Glutamatergic neuron (in vitro differentiated cells): ENCODE measurements at places on chromosomes 2 and 18.
A peak's percentile ranks its signal among the peaks of the same experiment; 100 is the strongest.

DNA sequence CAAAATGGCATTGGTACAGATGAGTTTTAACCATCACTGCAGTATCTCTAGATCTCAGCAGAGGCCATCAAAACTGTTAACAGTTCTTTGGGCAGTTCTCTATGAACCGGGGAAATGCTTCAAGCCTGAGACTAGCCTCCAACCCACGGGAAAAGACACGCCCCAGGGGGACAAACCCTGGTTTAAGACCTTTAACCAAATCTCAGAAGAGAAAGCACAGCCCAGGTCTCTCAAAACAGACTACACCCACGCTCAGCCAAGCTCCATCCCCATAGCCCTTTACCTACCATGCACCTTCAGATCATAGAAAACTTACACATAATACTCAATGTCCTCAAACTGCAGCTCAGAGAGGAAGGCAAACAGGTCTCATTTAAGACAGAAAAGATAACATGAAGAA is 78.3 kb downstream of the TMEM163 start:
- DNase-seq, result no peak

GRCh38 chr2:207231967-207232366 is 66.2 kb upstream of the KLF7 start:
- no peak for DNase-seq

DNA sequence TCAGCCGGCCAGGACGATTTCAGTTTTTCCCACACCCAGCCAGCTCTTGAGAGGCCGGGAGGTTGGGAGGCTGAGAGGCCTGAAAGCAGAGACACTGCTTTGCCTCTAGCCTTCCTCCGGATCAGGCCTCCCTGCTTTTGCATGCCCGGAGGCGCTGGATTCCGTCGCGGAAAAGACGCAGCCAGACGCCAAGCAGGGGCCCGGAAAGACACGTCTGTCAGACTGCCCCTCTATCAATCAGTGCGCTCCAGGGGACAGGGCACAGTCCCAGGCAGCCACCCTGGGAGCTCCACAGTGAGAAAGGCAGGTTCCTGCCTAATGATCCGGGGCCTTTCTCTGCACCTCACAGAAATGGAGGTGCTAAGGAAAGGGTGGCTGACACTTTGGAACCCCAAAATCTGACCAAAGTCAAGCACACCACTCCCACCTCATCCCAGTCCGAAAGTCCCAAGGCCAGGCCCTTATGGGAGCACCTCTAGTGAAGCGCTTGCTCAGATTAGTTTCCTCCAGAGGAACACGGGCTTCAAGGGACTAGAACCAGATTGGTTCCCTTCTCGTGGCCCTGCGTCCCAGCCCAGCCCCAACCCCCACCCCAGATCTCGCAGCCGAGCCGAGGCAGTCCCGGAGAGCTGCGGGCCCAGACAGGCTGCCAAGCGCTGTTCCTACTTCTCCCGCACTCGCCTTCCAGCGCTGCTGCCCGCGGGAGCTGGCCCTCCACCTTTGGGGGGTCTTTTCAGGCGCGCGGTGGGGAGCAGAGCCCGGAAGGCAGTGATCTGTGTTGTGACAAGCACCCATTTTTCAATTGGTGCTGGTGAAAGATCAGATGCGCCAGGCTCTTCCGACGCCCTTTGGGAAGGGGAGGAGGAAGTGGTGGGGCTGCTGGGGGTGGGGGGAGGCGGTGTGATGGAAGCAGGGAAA is 5.0 kb downstream of the DLX1 start:
- DNase-seq, result peak; percentile 36

DNA sequence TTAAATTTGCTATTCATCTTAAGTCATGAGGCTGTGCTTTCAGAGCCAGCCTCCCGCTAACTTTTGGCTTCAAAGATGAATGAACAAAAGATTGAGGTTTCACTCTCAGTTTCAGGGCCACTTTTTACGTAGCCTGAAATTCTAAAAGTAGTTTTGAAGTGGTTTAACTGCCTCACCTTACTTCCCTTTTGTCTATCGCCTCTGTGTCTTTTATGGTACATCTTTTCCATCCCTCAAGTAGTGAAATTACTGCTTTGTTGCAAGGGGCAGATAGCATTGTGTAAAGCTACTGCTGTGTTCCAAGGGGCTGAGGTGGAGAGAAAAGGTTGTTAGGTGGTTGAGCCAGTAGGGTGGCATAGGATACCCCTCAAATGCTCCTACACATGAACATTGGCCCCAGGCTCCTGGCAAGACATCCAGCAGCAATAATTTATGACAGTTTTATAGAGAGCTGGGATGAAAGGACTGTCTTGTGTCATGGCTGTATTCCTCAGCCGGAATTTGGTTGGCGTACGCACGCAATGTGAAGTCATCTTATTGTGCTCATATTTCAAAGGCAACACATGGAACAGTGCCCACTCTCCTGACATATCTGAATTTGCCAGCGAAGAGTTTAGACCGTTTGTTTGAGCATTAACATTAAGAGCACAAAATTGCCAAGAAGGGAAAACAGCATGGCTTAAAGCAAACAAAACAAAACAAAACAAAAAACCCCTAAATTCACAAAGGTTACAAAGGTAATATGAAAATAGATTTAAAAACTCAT is 32.2 kb downstream of the QPCT start:
- no peak for DNase-seq

DNA sequence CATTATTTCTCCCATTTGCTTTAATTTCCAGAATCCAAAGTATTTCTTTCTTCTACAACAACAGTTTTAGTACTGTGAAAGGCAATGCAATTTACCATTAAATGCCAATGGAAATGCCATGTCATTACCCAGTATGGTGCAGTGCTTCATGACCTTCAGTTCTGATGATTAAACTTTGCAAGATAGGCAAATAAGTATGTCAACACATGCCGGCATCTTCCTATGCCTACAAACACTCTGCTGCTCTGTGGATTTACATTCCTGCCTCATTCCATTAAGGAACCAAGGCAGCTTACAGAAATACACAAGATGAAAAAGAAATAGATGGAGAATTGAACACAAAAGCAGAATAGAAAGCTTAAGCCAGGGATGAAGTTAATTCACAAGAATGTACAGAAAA is 52.7 kb upstream of the PROKR1 start:
- no peak for DNase-seq

DNA sequence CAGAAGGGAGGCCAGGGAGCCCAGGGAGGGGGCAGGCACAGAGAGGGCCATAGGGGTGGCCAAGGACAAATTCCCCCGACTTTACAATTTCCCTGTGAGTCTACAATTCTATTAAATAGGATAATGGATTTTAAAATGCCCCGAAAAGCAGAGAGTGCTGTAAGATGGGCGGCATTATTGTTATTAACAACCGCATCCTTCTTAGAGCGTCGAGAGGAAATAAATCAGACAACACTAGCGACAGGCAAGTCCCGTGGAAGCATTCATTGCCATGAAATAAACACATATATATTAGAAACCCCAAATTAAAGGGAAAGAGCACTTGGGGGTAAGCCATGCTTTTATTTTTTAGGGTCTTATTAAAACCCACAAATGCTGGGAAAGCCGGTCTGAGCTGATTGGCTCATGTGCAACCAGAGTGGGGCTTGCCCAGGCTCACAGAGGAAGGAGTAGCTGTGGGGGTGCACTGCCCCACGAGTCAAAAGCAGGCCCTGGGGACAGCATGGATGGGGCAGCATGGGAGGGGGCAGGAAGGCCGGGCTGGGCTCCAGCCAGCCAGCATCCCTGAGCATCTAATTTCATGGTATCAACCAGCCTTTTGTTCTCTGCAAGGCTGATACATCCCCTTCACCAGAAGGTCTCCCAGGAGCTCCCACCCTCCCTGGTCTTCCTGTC is 187.1 kb downstream of the CELF4 start:
- no peak for DNase-seq

DNA sequence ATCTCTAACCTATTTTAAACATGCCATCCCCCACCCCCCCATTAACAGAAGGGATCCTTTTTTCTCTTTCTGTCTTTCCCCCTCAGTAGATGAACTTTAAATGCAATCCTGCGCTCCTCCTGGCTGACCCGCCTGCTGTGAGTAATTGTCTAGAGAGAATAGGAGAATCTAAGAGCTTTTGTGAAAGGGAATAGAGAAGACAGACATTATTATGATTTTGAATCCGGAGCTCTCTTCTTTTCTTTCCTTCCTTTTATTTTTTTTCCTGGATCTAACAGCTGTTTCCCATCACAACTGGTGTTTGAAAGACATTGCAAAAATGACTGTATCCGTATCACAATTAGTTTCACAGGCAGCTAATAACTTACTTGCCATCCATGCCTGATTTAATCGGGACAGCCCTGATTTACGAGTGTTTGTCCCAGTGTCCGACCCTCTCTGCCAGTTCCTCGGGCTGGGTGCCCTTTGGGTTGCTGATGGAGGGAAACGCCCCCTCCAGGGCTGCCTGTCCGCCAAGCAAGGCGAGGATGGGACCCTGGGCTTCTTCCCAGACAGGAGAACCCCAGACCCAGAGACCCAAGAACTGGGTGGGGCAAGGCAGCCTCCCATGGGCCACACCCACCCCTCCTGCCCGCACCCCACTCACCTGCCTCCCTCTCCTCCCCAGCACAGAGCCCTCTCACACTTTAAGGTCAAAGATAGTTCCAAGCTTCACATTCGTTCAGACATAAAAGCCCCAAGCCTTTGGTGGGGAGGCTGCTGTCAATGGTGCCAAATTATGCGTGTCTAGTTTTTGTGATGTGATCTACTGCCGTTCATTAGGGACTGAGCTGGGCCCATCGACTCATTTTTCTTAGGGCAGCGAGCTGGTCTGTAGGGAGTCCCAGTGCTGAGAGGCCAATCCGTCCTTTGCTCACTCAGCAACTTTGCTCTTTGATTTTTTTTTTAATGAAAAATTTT is 231.7 kb downstream of the ZNF516 start:
- DNase-seq, result no peak

- no peak for DNase-seq
Observed at GRCh38 chr2:20698916-20699613, 32.1 kb downstream of the GDF7 start.

DNA sequence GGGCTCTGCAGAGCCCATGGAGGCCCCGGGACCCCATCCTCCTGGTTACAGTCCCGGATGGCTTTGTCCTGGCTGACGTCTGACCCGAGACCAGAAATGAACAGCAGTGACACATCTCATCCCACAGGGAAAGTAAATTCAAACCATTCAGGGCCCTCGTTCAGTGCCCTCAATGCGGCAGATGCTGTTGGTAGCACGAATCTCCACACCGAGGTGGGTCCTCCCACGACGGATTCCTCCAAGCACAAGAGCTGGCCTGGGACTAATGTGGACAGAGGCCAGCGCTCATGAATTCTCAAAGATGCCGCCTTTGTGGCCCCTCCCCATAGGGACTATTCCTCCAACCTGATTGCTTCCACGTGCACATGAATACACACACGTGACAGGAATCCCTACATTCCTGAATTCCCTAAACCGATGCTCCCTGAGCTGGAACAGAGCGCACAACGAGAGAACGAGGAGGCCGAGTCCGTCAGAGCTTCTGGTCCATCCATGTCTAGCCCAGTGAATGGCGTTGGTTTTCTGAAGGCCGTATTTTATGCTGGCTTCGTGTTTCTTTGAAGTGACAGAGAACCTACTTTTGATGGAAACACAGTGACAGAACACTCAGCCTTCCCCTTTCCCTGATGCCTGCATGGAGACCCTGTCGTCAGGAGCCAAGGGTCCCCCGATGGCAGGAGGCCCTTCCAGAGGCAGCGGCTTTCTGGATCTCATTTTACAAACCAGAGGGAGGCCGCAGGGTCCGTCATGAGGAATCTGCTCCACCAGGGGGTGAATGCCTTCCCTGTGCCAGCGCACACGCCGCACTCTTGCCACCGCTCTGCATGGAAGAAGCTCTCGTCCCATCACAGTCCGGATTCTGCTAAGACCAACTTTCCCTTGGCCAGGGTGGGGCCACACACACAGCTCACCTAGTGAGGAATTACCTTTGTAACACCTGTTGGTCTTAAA is 64.3 kb upstream of the SNTG2 start:
- no peak for DNase-seq

DNA sequence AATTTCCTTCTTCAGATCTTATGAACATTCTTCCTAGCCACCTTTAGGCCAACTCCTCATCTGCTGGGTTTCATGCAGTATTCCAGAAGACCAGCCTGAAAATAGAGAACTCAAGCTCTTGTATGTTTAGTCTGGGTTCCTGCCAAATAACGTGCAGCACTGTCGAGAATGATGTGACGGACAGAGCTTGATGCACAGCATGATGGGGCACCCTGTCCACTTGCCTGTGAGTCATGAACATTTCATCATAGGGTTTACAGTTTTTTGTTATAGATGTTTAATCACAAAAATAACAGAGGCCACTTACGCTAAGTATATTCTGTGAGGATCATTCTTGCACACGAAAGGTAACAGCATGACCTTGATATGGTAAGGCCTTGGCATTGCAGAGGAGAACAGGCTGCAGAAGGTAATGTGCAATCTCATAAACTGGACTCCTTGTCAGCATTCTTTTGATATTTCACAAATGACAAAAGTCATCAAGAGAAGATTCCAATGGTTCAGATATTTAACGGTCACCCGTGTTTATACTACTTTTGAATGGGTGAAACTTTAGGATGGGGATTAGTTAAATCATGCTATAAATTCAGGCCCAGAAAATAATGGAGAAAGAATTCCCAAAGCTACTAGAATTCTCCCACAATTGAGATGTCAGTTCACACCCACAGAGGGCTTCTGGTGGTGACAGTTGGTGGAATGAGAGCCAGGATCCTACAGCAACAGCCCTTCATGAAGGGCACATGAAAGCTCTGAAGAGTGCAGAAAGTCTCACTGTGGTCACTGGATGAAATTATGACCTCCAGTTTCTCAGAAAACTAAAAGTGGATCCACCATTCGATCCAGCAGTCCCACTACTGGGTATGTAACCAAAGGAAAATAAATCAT is 396.1 kb upstream of the RAB12 start:
- DNase-seq, result no peak

DNA sequence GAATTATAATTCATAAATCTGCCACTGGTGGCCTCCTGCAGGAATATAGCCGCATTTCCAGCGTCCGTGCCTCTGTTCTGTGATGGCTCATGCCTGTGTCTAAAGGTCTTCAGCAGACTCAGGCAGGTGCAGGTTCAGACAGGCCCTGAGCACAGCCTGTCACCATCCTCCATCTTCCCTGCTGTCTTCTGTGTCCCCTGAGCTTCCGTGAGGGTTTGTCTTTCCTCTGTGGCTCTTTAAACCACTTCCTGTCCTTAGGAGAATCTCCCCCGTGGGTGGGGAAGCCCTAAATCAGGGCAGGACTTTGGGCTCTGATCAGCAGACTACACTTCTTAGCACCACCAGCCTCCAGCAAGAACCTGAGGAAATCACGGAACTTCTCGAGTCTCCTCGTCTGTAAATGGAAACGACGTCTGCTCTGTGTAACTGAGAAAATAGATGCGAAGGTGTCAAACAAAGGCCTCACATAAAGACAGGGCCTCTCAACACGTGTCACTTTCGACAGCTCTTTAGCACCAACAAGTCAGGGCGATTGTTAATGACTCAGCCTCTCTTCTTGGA is 24.1 kb upstream of the NFATC1 start:
- no peak for DNase-seq

DNA sequence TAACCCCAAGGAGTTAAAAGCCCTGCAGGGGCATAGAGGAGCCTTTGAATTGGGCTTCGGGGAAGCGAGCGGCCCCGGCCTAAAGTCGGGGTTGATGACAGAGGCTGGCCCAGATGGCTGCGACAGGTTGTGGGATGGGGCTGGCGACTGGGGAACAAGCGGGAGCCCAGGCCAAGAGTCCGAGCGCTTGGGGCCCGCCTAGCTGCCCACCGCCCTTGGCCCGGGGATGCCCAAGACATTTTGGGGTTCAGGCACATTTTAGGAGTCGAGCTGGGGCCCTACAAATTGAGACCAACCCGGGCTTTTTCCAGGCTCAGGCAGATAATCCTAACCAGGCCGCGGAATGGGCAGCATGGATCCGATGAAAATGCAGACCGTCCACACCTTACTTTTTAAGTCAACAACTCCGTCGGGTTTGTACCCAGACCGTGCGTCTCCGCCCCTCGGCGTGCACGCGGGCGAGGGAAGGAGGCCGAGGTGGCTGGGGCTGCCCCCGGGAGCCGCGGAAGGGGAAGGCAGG is 507 bp downstream of the RTKN start:
- no peak for DNase-seq
